Islet precursor cell (in vitro differentiated cells): ENCODE measurements at places on chromosomes 4 and X.

- no peak for DNase-seq
These were observed 3.5 kb downstream of the EPGN start for GRCh38 chr4:74311696-74312313.

DNA sequence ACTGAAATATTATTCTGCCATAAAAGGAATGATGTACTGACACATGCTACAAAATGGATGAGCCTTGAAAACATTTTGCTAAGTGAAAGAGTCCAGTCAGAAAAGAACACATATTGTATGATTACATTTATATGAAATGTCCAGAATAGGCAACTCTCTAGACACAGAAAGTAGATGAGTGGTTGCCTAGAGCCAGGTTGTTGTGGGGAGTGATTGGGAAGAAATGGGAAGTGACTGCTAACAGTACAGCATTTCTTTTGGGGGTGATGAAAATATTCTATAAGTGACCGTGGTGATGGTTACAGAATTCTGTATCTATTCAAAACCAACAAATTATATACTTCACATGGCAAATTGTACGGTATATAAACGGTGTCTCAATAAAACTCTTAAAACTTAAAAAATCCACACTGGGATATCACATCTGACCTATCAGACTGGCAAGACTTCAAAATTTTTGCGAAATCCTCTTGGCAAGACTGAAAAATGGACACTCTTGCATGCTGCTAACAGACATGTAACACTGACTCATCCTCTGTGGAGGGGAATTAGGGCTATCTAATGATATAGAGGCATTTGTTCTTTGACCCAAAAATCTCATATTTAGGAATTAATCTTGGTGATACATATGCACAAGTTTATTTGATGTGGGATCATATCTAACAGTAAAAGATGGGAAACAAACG lies 71.8 kb downstream of the FAM13A start:
- DNase-seq = no peak

DNA sequence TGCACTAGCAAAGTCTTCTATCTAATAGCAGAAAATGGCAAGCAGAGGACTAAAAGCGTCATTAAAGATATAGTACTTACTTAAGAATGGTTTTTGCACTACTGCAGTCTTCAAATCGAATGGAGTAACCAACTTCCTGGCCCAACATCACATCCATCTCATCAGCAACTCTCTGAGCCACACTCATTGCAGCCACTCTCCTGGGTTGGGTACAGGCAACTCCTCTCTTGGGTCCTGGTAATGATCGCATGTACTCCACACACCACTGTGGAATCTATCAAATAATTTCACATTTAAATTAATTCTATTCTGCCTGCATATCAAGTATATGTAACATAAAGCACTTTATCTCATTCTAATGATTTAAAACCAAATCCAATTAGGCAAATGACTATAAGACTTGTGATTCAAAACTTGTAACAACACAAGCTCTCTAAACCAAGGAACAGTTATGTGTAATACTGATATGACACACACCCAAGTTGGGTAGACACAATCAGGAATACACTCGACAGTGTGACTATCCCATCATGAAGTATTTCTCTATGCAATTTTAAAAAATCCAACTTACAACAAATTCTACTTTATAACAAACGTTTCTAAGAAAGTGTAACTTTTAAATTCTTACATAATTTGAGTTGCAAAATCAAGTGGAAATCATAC lies 13.6 kb downstream of the DHX15 start:
- DNase-seq = no peak

DNA sequence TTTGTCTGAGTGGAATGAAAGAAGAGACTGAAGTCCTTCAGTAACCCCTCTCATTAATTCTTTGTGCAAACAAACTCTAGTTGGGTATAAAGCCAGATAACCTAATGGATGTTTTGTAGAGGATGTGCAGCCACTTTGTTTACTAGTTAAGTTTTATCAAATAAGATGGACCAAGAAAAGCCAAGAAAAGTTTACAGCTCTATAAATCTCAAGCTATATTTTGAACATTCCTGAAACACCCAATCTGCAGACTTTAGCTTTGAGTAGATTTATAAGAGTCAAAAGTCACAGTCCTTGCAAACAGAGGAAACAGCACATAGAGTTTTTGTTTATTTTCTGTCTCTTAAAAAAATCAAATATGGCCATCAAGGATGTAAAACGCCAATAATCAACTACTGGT lies 452.9 kb downstream of the SPRY1 start:
- DNase-seq = no peak

GRCh38 chr4:1601852-1602654 lies 82.1 kb downstream of the FAM53A start:
- no peak for DNase-seq

- no peak for DNase-seq
These were observed 11.5 kb upstream of the CHST7 start for GRCh38 chrX:46561824-46562657.

GRCh38 chr4:2419814-2420213 lies 1.1 kb downstream of the CFAP99 start:
- DNase-seq = no peak

DNA sequence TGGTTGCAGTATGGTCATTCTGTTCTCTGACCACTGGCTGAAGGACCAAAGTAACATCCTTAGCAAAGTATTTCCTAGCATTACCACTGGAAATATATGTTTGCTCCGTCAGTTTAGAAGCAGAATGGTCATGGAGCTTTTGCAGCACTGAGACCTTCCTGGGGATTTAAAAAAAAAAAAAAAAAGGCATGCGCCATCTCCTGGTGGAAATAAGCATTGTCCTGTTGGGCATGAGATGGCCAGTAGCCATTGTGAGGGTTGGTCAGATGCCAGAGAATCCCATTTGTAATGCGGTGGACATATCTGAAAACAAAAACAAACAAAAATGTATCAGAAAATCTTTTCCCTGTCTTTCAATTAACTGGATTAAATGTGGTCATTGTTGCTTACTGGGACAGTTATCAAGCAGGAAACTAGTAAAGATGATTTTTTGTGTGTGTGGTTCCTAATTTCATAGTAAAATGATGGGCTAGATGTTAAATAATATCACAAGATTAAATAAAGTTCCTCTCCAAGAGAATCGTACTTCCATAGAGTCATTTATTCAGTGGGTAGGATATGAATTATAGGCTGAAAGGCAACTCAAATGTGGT lies 139.6 kb downstream of the SOWAHB start:
- DNase-seq = no peak

GRCh38 chr4:9885958-9886357 lies 104.5 kb downstream of the DRD5 start:
- no peak for DNase-seq

GRCh38 chrX:132750331-132751062 lies 207.9 kb downstream of the HS6ST2 start:
- no peak for DNase-seq

DNA sequence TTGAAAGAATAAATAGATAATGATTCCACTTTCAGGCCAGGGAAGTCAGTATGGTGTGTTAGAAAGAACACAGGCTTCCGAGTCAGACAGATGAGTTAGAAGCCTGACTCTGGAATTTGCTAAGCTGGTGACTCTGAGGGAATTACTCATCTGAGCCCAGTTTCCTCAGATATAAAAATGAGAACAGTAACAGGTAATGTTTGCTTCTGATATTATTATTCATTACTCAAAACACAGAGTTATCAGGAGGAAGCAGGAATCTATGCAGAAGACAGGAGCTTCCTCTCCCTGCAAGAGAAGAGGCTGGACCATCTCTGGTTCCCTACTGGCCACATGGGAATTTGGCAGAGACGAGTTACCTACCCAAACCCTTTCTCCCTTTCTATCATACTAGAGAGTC lies 163.1 kb downstream of the EVC2 start:
- DNase-seq = no peak

DNA sequence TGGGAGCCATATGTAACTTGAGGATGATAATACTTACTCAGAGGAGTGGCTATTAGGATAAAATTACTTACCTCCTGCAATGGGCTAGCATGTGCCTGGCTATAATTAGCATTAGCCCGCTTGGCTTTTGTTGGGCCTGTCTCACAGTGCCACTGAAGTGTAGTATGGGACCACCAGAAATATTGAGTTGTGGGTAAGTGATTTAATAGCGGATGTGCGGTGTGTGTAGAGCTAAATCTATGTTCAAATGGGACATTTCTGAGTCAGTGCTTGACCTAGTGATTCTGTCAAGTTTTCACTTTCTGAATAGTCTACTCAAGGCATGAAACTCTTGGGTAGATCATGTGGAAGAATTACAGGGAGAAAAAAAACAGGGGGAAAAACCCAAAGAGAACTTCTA lies 3.5 kb upstream of the CLNK start:
- no peak for DNase-seq

DNA sequence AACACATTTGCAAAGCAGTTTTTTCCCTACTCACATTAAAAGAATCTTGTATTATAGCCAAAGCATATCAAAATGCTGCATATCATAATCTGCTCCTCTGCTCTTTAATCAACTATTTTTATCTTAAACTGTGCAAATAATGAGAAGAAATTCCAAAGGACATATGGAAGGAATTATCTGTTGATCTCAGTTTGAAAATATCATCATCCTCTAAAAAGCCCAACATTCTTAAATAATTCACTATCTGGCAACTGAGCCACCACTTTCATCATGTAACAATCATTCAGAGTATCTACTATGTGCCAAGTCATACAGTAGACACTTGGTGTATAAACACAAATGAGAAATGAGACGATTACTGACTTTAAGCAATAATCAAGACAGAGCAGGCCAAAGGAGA lies 63.0 kb downstream of the PRSS12 start:
- no peak for DNase-seq

DNA sequence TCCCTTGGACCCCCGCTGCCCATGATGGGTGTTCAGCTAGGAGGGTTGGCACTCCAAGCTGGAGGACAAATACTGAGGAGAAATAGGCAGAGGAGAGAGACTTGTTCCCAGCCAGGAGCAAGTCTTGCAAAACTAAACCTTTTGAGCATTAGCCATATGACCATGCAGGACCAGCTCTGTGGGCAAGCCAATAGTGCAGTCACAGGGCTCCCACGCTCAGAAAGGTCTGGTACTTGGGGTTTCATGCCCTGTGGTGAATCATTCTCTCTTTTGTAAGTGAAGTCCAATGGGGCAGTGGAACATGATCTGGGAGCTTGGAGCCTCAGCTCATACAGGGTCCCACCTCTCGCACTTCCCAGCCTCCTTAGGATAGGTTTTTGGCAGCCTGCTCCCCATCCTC lies 300.9 kb downstream of the BCOR start:
- no peak for DNase-seq

DNA sequence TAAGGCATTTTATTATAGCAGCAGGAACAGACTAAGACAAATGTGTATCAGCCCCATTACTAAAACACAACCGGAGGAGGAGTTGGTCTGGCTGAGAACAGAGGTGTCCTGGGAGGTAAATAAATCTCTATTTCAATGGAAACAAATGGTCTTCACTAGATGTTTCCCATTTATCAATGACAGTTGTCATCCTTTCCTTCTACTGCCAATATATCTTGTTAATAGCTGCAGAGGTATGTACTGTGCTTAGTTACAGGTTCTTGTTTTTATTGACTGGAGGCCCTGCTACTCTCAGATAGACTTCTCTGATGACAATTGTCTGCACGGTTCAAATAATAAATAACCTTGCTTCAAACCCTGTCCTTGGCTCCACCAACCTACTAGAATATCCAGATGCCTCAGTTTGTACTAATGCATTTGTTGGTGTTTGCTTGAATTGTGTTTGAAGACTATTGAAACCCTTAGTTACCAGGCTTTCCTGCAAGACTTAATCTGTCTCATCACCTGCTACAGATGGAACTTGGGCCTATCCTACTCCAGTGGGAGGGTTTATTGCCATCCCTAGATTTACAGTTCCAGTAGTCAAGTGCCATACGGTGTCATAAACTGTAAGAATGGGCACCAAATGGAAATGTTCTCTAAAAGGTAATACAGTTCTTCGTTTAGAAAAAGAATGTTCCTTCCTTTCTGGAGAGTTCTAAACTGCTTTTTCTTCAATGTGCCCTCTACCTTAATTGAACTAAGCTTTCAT lies 29.8 kb upstream of the HPGDS start:
- no peak for DNase-seq

DNA sequence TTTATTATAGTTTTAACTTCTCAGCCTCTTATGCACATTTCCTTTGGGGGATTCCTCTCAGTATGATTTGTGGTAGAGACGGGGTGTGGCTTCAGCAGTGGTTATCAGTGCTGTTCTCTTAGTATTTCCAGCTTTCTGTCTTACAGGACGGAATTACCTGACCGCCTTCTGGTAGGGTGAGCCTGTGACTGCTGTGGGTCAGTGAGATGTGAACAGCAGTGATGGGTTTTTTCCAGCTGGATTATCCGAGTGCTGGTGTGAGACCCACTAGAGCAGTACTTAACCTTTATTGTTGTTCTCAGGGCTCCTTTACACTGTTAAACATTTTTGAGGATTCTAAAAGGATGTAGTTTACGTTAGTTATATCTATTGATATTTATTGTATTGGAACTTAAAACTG lies 135.2 kb downstream of the SLIT2 start:
- no peak for DNase-seq

DNA sequence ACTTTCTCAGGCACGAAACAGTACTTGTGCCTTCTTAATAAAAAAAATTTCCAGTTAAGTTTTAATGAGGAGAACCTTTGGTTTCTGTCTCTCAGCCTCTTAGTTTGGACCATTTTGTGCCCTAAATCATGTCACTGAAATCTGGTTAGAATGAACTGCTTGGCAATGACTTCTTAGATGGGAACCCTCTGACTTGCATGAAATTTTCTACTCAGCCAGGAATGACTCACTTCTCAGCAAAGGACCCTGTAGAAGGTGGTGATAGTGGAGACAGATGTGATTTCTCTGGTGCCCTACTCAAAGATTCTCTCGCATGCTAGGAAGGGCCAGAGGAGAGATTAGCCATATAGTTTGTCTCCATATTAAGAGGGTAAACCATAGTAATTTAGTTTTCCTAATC lies 50.5 kb downstream of the RASL11B start:
- no peak for DNase-seq

GRCh38 chr4:130576218-130576617 lies 1480.3 kb downstream of the C4orf33 start:
- DNase-seq = no peak

GRCh38 chrX:28225513-28225912 lies 244.3 kb upstream of the DCAF8L1 start:
- DNase-seq = no peak

DNA sequence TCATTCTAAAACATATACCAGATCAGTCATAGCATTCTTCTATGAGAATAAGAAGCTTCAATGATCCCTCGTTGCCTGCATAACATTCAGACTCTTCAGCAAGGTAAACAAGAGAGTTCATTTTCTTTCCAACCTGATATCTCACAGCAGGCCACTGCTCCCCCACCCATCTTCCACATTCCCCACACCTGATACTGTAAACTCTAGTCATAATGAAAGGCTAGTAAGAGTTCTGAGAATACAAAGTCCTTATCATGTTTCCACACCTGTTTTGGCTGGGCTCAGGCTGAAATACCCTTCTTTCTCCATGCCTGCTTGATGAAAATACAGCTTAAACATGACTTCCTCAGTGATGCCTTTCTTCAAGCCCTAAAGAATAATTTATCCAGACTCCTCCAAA lies 2.3 kb upstream of the AASDH start:
- DNase-seq = no peak

- DNase-seq = no peak
These were observed 94.7 kb upstream of the SRD5A3 start for GRCh38 chr4:55251342-55251741.
